ENCODE measurements at places on chromosomes 7 and 10.

DNA sequence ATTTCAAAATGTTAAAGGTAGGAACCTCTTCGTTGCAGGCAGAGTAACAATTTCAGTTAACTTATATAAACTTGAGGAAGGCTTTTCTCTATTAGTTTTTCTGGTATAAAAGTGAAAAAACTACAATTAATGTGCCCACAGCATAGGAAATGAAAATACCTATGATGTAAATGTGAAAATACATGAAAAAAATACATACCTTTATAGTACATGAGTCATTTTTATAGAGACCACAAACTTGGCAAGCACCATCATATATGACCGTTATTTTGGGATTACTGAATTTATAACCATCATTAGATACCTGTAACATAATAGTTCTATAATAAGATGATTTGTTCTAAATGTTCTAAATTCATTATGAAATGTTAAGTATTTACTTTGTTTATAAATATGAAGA, 42.7 kb downstream of the VWDE start:
- DNase-seq, result no peak
- H3K27me3 ChIP-seq, result peaks cover 8% of the 10 kb centered on the region
- no peak overlapping the region for H3K27ac ChIP-seq
- no peak overlapping the region for H3K4me3 ChIP-seq

GRCh38 chr10:100750291-100751210, 5.2 kb downstream of the PAX2 start:
- H3K27me3 ChIP-seq, result peaks cover 32% of the 10 kb centered on the region
- no peak for DNase-seq
- H3K4me3 ChIP-seq, result no peak overlapping the region
- H3K27ac ChIP-seq, result no peak overlapping the region
- H3K36me3 ChIP-seq, result no peaks in the 10 kb centered on the region
- H3K4me1 ChIP-seq, result peaks cover 16% of the 10 kb centered on the region

DNA sequence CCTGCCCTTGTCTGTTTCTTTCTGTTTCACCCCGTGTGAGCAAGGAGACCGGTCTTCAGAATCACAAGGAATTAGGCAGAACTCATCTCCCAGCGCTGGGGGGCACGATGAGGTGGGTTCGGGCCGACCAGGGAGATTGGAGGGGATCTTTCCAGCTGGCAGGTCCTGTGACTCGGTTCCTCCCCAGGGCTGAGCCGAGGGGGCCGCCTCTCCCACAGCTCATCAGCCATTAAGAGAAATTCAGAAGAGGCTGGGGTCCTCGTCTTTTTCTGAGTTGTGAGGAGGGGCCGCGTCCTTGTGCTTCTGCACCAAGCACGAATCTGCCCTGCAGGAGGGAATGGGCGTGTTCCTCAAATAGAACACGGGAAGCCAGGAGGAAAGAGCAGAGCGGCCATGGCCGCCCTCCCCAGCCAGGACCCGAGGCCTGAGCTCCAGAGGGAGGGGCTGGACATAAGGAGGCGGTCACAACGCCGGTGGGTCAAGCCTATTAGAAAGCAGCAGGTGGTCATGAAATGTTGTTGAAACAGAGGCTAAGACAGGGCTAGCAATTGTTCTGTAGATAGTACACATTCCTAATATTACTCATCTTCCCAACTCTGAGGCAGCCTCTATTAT, 125.3 kb downstream of the ADARB2 start:
- peaks cover 17% of the 10 kb centered on the region for H3K4me1 ChIP-seq
- H3K36me3 ChIP-seq, result no peaks in the 10 kb centered on the region
- no peak overlapping the region for H3K4me3 ChIP-seq
- H3K27me3 ChIP-seq, result peaks cover 25% of the 10 kb centered on the region

DNA sequence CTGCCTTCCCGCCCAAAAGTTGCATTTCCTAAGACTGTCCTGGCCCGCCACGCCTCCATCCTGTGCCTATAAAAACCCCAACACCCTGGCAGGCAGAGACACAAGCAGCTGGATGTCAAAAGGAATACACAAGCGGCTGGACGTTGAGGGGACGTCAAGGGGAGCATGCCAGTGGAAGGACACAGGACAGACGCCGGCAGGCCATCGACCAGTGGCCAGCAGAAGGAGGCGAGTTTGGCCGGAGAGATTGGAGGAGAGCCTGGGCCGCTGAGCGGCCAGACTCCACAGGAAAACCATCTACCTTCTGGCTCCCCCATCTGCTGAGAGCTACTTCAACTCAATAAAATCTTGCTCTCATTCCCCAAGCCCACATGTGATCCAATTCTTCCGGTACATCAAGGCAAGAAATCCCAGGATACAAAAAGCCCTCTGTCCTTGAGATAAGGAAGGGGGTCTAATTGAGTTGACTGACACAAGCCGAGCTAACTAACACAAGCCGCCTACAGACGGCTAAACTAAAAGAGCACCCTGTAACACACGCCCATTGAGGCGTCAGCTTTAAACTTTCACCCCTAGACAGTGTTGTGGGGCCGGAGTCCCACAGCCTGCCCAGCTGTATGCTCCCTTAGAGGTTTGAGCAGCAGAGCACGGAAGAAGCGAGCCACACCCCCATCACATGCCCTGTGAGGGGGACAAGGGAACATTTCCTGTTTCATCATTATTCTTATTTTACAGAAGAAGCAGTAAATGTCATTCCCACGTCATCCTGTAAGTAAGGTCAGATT, 150.3 kb upstream of the PHYHIPL start:
- H3K36me3 ChIP-seq, result no peaks in the 10 kb centered on the region
- no peak overlapping the region for H3K27ac ChIP-seq
- no peak for DNase-seq

GRCh38 chr10:35007858-35008301, 82.3 kb downstream of the CUL2 start:
- no peaks in the 10 kb centered on the region for H3K36me3 ChIP-seq
- H3K27me3 ChIP-seq, result no peaks in the 10 kb centered on the region
- H3K4me3 ChIP-seq, result no peak overlapping the region
- H3K27ac ChIP-seq, result no peak overlapping the region
- no peaks in the 10 kb centered on the region for H3K4me1 ChIP-seq
- DNase-seq, result no peak

GRCh38 chr10:82221601-82222149, 346.7 kb downstream of the NRG3 start:
- H3K36me3 ChIP-seq, result no peaks in the 10 kb centered on the region
- H3K4me3 ChIP-seq, result no peak overlapping the region
- no peak for DNase-seq
- H3K27ac ChIP-seq, result no peak overlapping the region
- H3K4me1 ChIP-seq, result no peaks in the 10 kb centered on the region

Data from naive thymus-derived CD8-positive, alpha-beta T cell (primary cell).